NCI-H446 treated with DMSO at 0.1 percent for 48 hours (cell line): ENCODE measurements at places on chromosomes 1 and 21.
A peak's percentile ranks its signal among the peaks of the same experiment; 100 is the strongest.

DNA sequence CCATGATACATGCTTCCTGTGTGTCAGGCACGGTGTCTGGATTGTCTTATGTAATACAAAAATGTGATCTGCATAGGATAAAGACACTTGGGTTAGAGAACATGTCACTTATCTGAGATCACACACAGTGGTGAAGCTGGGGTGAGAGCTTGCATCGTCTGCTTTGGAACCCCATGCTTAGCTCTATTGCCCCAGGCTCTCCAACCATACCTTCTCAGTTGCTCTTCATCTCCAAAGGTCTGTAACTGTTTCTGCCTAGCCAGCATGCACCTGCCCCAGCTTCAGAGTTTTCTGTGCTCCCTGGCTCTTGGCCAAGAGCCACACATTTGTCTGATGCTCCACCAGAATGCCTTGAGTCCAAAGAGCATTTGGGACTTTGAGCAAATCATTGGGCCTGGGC, 93.9 kb upstream of the COG2 start:
- DNase-seq = no peak

GRCh38 chr1:76115171-76115570, 40.6 kb downstream of the ST6GALNAC3 start:
- DNase-seq = no peak

- no peak for DNase-seq
These were observed 102.3 kb upstream of the F3 start for GRCh38 chr1:94643819-94644218.

DNA sequence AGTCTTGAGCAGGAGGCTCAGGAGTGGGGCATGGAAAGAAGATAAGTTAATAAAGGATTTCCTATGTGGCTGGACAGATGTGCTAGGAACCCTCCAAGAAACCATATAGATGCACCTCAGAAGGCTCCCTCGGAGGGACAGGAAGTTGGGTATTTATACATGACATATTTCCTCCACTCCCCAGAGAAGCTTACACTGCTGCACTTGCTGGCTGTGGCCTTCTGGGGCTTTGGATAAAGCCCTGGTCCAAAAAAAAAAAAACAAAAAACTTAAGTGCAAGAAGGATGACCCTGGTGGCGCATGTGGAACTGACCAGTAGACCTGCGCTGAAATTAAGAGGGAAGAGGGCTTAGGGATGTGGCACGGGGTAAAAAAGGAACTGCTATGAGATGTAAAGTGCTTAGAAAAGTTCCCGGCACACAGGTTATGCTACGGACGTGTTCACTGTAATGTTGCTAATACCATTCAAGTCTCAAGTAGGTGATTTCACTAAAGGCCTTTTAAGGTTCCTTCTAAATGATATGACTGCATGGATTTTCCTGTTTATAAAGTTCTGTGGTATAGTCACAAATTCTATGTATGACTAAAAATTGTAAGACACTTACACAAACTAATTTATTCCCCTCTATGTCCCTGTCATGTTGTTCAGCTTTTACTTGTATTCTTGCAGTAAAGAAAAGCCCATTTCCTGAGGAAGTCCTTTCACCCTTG, 253.6 kb downstream of the HMCN1 start:
- DNase-seq = no peak

DNA sequence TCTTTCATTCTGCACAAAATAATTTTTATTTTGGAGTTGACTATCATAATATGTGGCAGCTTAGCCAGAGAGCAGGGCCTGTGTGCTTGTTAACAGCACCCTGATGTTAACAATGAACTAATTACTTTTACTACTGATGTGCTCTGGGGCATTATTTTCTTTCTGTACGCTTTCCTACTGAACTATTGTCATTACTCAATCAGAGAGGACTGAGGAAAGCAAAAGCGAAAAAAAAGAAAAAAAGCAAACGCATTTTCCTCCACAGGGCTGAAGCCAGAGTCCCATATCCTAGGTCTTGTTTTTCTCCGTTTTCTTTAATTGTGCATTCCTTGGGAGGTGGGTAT, 221.2 kb downstream of the TTLL7 start:
- DNase-seq = no peak

DNA sequence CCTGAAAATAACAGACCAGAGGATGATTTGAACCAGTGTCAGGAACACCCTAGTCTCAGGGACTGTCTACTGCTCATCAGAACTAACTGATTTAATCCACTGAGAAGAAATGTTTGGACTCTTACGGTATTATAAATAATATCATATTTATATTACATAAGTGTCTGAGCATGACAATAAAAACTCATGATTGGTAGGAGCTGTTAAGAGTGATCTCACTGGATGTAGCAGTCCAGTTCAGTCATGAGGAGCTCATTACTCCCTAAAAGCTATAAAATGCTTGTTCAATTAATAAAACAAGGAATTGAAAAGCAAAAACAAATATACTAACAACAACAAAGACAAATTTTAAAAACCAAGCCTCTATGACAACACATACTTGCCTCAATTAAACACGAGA, 68.8 kb upstream of the BCL9 start:
- DNase-seq = no peak

DNA sequence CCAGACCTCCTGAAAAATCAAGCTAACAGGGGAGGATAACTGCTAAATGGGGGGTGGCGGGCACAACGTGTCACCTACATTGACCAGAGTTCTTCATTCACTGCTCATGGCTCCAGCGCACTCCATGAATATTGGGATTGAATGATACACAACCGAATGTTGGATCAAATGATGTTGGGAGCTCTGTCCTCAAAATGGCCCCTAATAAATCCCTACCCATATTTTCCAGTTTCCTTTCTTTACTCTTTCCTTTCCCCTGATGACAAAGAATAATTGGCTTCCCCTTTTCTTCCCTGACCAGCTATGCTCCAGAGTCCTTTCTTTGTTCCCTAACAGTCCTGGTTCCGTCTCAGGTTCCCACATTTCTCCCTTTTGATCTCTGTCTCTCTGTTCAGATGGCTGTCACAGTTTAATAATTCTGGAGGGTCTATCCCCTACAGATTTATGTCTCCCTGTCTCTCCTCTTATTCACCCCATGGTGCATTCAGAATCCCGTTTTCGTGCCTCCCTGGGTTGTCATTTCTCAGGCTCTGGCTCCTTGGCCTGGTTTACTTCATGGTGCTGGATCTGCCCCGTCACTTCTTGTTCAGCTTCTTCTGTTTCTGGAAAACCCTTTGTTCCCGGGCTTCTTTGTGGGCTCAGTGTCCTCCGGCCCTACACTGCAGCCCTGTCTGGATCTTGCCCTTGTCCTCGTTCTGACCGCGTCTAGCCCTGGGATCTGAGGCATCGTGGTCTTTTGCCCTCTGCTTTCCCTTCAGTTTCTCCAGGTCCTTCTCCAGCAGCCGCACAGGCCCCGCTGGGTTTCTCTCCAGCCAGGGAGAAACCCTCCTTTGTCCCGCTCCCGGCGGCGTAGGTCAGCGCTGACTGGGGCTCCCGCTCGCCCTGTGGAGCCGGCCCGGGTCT, 78.3 kb downstream of the NDUFS5 start:
- no peak for DNase-seq

DNA sequence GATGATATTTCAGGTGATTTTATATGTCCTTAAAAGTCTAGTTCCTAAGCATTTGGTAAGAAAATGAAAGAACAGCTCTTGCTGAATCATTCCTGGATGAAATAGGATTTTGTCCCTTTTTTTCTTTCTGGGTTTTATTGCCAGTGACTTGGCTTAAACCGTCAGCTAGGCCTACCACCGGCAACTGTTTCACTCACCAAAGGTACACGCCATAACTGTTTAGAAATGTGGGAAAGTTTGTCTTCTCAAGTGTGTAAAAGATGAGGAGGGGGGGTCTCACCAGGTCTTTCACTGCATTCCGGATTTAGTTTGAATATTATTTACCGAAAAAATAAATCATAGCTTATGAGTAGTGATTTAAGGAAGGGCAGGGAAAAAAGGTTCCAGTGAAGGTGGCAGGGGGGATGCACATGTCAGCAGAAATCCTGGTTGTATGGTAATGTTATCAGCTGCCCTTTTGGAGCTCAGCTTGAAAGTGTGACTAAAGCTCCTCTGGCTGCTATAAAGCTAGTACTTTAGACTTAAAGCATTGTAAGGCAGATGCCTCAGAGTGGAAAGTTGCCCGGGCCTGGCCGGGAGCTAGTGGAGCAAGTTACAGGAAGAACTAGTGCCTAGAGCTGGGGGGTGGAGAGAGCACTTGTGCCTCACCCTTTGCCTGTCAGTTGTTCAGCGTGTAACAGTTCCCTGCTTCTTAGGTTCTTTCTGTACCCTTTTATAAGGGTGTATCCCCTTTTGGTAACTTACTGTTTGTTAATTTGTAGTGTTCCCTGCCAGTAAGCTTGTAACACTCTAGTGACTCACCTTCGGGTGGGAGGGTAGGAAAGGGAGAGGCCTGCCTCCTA, 3.1 kb downstream of the ATP1A1 start:
- peak; percentile 73 for DNase-seq

GRCh38 chr1:225700889-225701465, 48.1 kb upstream of the ENAH start:
- no peak for DNase-seq

DNA sequence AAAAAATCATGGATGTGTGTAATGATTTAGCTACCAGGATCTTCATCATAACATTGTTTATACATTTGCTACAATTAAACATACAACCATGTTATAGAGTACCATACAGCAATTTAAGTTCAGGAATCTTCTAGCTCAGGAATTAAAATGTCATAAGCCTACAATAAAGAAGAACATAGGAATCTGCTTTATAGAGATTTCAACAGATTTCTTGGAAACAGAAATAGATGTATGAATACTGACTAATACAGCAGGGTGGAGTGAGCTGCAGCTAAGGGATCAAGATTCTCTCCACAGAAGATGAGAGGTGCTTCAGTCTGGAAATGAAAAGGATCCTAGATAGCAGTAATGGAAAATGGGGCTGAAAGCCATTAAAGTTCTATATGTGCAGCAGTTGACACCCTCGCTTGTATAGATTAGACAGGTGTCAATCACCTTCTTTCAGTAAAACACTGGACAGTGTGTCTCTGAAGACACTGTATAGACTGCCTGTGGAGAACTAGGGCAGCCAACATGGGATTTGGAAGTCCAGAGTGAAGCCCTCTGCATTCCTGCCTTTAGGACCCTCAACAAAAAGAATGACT, 73.9 kb downstream of the DNTTIP2 start:
- DNase-seq = no peak

DNA sequence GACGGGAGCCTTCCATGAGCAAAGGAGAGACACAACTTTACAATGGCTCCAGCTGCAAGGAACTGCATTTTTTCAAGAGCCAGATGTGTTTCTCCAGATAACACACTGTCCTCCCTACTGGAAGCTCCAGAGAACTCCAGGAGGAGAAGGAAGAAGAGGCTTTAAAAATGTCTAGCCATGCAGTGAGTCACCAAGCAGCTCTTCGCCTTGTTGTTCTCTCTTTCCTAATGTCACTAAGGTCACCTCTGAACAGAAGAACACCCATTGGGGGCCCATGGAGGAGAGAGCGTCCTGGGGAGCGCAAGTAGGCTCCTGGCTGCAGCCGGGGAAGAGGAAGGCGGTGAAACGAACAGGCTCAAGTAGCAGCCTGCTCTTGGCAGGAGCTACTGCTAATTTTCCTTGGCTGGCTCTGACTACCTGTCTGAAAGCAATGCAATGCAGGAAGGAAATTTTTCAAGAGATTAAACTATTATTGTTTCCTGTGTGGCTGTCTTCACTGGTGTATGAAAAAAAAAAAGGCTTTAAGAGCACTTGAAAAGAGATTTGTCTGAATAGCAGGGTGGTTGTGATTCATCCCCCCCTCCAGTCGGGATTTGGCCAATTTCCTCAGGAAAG, 321.9 kb downstream of the SETD4 start:
- no peak for DNase-seq

DNA sequence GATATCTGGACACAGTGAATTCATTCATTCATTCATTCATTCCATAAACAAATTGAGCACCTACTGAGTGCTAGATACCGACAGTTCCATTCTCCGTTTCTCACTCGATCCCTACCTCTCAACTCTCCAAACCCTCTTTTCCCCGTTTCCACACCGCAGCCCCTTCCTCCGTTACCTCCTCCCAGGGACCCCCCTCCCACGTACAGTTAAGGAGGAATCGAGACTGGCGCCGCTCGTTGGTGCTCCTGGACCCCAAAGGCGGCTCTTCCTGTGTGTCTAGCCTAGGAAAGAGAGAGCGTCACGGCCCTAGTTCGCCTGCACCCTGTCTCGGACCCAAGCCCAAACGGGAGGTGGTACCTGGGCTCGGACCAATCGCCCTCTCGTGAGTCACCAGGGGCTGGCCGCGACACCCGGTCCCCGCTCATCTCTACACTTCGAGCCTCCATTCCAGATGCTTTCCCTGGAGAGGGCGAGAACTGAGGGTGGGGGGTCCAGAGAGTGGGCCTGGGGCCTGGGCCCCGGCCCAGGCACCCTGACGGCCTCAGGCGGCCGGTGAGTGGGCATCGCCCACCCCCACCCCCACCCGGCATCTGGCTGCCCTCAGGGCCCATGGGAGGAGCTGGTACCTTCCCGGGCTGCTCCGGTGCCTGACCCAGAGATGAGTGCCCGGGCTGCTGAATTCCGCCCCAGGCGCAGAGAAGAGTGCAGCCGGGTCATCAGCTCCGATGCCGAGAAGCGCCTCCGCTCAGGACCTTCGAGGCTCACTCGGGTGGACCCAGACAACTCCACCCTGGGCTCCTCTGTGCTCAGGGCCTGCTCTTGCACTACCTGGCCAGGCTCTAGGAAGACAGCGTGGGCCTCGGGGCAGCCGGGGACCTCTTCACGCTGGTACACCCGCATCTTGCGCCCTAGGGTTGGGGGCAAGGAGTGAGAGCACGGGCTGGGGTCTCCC, 4.9 kb downstream of the ARHGEF19 start:
- no peak for DNase-seq

GRCh38 chr1:30759718-30760281, 2.2 kb upstream of the LAPTM5 start:
- DNase-seq = no peak

DNA sequence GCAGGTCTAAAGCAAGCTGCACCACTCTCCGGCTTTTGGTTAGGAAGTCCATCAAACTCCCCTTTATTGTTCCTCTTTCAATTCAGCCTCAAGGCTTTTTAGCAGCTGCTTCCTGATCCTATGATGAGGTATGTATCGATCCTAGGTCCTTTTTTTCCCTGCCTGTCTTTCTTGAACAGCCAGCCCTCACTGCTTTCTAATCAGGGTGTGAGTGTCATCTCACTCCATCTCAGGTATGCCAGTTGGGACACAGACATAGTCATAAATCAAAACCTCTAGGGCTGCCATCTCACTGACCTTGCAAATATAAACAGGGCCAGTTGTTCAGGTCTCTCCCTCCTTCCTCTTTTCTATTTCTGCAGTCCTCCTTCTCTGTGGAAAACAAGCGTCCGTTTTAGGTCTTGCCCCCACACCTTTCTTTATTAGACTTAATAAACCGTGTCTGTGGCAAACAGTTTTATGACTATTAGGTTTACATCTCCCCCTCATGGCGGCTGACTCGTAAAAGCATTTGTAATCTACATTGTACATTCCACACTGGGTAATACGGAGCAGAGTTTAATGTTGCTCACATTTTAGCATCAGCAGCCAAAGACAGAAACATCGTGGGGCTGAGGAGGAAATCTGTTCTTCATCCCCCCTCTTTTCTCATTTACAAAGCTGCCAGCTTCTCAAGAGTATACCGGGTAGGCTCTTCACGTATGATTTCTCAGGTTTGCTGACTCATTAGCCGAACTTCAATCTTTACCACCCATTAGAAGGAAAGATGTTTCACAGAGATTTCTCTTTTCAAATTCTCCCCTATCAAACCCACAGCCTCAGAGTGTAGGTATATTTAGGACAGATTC, 11.6 kb downstream of the STYXL2 start:
- no peak for DNase-seq
